Cerebellum (tissue), 4 donors: ENCODE measurements at places on chromosomes 5 and 9.

- DNase-seq = no peak
Observed at GRCh38 chr5:126124706-126125345, 298.4 kb upstream of the GRAMD2B start.

DNA sequence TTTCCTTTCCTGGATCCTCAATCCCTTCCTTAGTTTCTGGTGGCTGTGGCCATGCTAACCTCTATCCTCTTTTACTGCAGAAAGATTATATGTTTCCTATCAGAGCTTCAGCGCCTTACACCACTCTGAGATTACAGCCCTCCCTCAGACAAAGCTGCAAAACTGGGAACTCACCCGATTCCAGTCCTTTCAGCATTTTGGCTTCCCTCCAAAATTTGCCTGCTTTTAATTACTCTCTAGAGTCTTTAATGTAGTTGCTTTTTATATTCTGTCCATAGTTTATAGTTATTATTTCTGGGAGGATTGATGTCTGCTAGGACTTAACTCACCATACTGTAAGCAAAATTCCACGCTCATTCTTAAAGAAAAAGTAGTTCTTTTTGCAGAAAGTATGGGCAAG is 110.2 kb downstream of the NSG2 start:
- DNase-seq = no peak

- DNase-seq = no peak
Observed at GRCh38 chr5:102959055-102959454, 160.9 kb downstream of the GIN1 start.

- DNase-seq = no peak
Observed at GRCh38 chr9:78397045-78397444, 100.1 kb downstream of the PSAT1 start.

DNA sequence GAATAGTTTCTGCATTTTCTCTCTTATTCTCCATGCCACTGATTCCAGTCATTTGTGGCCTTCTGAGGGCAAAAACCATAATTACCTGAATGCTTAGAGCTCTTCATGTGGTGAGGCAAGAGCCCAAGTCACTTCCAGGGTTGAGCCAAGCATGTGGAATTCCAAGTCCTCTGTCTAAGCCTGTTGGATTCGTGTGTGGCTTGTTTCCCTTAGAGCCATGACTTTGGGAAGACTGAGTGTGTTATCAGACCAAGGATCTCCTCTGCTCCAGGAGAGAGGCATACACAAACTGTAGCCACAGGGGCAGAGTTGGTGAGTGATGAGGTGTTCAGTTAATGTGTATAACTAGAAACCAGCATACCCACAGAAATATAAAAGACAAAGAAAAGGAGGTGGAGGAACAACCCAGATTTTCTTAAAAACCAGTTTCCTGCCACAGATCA is 27.1 kb downstream of the SLC22A5 start:
- no peak for DNase-seq

DNA sequence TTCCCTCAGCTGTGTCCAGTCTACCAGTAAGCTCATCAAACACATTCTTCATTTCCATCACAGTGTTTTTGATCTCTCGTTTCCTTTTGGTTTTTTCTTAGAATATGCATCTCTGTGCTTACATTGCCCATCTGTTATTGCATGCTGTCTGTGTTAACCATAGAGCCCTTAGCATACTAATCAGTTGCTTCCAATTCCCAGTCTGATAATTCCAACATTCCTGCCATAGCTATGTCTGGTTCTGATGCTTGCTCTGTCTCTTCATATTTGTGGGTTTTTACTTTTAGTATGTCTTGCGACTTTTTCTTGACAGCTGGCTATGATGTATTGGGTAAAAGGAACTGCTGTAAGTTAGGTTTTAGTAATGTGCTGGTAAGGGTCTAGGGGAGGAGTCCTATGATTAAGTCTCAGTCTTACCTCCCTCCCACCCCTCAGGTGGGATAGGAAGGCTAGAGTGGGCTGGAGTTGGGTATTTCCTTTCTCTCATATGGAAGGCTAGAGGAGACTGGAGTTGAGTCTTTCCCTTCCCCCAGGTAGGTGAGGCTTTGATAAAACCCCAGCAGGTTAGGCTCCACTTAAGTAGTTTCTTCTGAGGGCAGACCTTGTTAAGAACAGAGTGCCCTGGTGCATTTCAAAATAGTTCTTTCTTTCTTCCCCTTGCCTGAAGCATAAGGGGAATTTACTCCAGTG is 99.1 kb upstream of the RASGRF2 start:
- no peak for DNase-seq

DNA sequence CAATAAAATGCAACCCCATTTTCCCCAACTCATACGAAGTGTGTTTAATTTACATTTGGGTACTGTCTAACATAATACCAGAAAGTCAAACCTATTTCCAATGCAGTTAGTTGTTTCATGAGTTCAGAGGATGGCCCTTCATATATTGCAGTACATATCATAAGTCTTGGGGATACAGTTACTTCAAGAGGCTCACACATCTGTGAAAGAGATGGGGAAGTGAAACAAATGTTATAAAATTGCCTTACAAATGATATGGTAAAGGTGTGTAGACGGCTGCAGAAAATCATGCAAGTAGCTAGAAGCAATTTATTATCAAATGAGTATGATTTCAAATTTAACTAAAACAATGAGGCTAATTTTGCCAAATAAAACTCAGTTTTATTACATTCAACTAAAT is 219.0 kb upstream of the CDH12 start:
- DNase-seq = no peak

GRCh38 chr9:87337335-87338087 is 160.2 kb upstream of the DAPK1 start:
- DNase-seq = no peak

- no peak for DNase-seq
Observed at GRCh38 chr5:2570586-2570985, 180.9 kb downstream of the IRX2 start.

DNA sequence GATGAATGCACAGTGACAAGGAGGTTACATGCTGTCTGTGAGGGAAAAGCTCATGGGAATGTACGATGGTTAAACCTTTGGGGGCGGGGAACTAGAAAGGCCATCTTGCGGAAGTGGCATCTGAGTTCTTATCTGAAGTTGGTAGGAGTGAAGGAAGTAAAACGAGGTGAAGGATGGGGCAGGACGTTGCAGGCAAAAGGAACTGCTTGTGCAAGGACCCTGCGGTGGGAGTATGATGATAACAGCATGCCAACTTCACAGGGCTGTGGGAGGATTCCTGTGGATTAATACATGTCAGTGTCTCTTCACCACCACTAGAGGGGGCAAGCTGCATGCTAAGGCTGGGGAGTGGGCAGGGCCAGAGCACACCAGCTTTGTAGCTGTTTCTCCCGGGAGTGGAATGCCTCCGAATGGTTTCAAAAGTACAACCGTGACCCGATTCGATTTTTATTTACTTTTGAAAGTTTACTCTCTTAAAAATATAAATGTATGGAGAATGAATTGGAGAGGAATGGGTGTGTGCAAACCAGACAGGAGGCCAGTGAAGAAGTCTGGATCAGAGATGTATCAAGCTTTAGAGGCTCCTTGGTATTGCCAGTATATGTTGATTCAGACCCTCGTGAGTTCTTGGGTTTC is 62.5 kb downstream of the CYFIP2 start:
- DNase-seq = peak; percentile 84

GRCh38 chr5:1472964-1473628 is 27.9 kb upstream of the SLC6A3 start:
- DNase-seq = no peak

- DNase-seq = no peak
Observed at GRCh38 chr5:20305463-20305862, 317.5 kb upstream of the CDH18 start.

DNA sequence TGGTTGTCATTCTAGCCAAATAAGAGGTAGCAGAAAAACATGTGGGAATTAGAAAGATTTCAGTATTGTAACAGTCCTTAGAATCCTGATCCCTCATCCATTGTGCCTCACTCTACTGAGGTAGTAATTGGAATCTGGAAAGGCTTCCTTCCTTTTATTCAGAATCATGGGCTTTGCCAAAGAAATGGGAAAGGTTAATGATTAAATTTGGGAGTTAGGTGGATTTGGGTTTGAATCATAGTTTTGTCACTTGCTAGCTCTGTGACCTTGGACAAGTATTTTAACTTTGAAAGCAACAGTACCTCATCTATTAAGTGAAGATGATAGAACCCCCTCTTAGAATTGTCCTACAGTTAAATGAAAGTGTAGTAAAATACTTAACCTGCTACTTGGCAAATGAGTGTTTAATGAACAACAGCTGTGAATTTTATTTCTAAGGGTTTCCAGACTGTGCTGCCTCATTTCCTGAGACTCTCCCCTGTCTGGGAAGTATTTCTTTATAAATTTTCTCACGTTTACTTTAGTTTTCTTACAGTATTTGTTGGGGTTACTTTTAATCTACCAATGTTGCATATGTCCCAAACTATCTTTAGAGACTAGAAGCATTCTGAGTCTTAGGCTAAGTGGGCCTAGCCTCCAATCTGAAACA is 11.7 kb downstream of the SPDL1 start:
- DNase-seq = no peak

- no peak for DNase-seq
Observed at GRCh38 chr9:89639961-89640360, 35.1 kb downstream of the GADD45G start.

DNA sequence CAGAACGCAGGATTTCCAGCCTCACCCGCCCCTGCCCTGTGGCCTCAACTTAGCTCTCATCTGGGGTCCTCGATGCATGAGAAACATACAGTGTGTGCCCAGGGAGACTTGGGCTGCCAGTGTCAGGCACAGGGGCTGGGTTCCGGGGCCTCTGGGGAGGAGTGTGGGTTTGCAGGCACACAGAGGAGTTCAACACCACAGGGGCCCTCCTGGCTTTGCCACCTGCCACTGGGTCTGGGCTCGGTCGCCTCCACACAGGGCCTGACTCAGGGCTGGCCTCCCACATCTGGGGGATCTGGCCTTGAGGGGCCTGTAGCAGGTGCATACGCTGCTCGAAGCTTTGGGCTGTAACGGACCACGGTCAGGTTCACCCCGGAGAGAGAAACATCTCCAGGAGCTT is 111.6 kb downstream of the COL5A1 start:
- DNase-seq = no peak

DNA sequence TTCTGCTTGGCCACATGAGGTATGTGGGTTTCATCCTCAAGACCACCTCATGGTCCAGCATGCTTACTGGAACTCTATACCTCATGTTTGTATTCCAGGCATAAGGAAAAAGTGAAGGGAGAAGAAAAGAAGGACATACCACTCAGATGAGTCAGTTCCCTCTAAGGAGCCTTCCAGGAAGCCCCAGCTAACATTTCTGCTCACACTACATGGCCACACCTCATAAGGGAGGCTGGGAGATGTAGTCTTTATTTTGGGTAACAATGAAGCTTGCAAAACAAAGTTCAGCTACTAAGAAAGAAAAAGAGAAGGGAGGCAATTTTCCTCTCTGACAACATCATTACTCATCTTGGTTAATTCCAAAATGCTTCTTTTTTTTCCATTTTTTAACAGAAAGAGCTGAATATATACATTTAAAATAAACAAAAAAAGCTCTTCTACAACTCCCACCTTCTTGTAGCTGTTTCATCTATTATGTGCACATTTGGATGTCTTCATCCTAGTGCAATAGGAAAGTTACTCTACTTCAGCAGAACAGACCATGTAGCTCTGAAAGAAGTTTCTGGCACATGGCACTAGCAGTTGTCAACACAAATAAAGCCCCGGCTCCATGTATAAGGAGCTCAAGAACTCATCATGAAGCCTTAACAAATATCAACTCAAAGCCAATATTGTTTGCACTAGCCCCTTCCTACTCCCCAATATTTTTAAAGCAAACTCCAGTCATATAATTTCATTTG is 123.6 kb upstream of the CCDC112 start:
- DNase-seq = no peak

DNA sequence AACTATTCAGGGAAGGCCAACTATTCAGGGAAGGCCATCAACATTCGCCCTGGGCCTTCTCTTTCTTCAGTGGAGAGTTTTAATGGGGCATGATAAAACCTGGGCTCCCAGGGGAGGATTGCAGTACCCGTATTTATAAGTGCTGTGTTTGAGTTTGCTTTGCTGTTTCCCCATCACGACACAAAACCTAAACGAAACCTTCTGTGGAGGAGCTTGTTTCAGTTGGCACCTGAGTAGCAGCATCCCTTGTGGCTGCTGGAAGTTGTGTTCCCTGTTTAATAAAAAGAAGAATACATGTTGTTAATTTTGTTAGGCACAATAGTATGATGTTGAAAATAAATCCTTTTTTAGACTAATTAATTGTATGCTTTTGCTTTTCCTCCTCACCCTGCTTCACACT is 8.3 kb downstream of the WDR31 start:
- DNase-seq = no peak

DNA sequence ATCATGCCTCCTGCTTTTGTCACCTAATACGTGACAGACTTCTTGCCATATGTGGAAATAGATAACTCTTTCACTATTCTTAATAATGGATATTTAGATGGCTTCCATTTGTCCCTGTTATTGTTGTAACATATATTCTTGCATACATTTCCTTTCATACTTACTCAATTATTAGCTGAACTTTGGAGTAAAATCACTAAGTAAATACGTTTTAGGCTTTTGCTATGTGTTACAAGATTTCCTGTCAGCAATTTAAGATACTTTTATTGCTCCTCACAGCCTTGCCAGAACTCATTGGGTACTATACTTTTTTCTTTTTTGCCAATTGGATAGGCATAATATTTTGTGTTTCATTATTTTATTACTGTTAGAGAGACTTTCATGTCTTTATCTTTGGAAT is 26.9 kb downstream of the CCNH start:
- DNase-seq = no peak

GRCh38 chr9:136140966-136141365 is 22.3 kb upstream of the TMEM250 start:
- DNase-seq = no peak

GRCh38 chr5:135993880-135994636 is 34.7 kb upstream of the TGFBI start:
- DNase-seq = no peak

GRCh38 chr5:6404129-6404528 is 25.8 kb upstream of the MED10 start:
- DNase-seq = no peak

GRCh38 chr5:93280518-93280917 is 300.5 kb downstream of the NR2F1-AS1 start:
- DNase-seq = no peak

- no peak for DNase-seq
Observed at GRCh38 chr5:67383451-67383850, 186.9 kb upstream of the CD180 start.

DNA sequence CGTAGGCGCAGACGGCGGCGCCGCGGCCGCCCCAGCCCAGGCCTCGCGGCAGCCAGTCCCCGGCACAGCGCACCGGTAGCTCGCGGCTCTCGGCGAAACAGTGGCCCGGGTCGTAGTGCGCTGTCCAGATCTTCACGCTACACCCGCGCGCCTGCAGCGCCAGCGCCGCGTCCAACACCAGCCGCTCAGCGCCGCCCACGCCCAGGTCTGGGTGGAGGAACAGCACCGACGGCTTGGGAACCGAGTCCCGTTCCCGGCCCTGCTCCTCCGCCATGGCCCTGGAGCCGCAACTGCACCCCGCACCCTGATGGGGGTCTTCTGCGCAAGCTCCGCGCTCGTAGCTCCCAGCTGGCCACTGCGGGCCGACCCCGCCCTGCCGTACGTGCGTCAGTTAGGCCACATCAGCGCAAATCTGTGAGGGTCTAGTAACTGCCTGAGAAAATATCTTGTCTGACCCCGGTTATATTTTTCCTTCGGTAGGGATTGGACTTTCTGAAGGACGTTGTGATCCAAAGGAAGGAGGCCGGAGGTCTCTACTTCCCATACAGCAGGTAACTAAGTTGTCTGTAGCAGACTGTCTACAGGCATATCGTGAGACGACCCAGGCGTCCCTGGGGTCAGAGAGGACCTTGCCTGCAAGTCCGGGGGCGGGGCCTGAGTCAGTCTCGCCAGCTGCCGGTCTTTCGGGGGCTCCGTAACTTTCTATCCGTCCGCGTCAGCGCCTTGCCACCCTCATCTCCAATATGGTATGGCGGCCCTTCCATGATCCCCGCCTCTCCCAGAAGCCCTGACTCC is at the start of the genes ALG2 and SEC61B:
TSS of gene ALG2 (minus strand) at position 322 of the 795 bp plus-strand sequence. CDS start at position 274, 48 bp downstream.
TSS of gene SEC61B (plus strand) at position 662 of the 795 bp plus-strand sequence. CDS start at position 744, 82 bp downstream.
- DNase-seq = peak; percentile 96
